Progenitor cell of endocrine pancreas (in vitro differentiated cells): ENCODE measurements at places on chromosomes 2 and 18. TPM values are rescaled to one million over a fixed set of nuclear protein-coding genes. Genes with fewer than 3 reads are reported as not detected.

DNA sequence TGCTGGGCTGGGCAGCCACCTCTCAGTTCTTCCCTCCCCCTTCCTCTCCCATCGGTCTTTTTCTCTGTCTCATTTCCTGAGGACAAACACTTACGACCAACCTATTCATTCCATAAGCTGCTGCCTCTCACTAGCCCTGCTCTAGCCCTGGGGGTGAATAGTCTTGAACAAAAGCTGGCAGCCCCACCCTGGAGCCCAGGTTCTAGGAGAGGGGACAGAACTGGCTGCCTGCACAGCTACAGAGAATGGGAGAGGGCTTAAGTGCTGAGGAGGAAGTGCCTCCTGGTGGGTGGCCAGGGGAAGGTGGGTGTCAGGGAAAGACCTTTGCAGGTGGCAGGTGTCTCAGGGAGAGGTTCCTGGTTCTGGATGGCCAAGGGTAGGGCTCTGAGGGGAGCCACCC is 22.8 kb downstream of the ANO7 start:
- no peaks in the 10 kb centered on the region for H3K36me3 ChIP-seq
- H3K27ac ChIP-seq: no peak overlapping the region
- peaks cover 25% of the 10 kb centered on the region for H3K27me3 ChIP-seq
- no peak overlapping the region for H3K4me3 ChIP-seq

MZT2B gene
- total RNA-seq: 190 and 207 TPM in 2 replicates

- no peak for DNase-seq
- H3K4me1 ChIP-seq: peaks cover 15% of the 10 kb centered on the region
- peak overlapping the region; percentile 39 for H3K27ac ChIP-seq
Measured at GRCh38 chr2:195533771-195534642, 123.0 kb upstream of the SLC39A10 start.

DNA sequence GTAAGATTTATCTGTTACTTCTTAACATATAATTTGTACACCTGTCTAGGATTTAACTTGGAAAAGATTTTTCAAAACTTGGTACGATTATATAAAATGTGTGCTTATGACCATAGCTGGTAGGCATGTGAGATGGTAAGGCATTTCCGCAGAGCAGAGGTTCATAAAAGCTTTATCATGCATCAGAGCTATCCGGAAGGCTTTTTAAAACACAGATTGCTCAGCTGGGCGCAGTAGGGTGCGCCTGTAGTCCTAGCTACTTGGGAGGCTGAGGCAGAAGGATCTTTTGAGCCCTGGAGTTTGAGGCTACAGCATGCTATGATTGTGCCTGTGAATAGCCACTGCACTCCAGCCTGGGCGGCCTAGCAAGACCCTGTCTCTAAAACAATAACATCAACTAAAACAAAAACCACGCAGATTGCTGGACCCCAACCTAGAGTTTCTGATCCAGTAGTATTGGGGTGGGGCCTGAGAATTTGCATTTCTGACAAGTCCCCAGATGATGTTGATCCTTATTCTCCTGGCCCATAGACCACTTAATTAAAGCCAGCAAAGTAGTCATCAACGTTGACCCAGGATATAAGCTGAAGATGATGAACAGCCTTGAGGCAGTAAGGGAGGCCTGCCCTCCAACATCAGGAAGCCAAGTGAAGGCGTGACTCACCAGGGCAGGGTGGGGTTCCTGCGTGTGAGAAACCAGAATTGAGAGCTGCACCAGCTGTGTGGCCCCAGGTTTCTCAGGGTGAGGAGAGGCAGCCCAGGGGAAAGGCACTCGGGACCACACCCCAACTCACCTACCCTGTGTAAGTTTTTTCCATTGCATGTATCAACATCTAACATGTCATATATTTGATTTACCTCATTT is 21.6 kb upstream of the SLC20A1 start:
- no peak overlapping the region for H3K27ac ChIP-seq
- H3K4me1 ChIP-seq: peaks cover 2% of the 10 kb centered on the region
- H3K27me3 ChIP-seq: peaks cover 18% of the 10 kb centered on the region
- DNase-seq: no peak
- no peaks in the 10 kb centered on the region for H3K36me3 ChIP-seq
- no peak overlapping the region for H3K4me3 ChIP-seq

RFX8 gene
- not detected in 2 replicates for total RNA-seq

ANKRD29 gene
- total RNA-seq: 0.36 and 0.41 TPM in 2 replicates

DNA sequence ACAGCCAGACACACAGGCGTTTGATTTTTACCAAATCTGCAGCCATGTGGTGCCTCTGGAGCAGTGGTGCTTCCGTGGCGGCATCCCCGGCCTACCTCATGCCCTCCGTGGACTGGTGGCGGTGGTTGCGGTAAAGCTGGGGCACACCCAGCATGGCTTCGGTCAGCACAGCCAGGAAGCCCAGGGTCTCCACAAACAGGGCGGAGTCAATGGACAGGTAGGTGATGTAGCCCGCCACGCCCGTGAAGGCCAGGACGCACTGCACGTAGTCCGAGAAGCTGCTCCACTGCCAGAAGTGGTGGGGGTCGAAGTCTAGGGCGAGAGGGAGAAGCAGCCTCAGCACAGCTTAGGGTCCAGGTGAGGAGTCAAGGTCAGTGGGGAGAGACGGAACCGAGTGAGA is 32.4 kb downstream of the SLC66A2 start:
- no peak overlapping the region for H3K27ac ChIP-seq
- H3K4me3 ChIP-seq: no peak overlapping the region
- H3K36me3 ChIP-seq: peaks cover 42% of the 10 kb centered on the region
- no peaks in the 10 kb centered on the region for H3K4me1 ChIP-seq
- no peaks in the 10 kb centered on the region for H3K27me3 ChIP-seq
- peak; percentile 6 for DNase-seq

FSHR gene
- total RNA-seq: 0.44 and 0.74 TPM in 2 replicates

SLC16A14 gene
- 2.4 and 3.6 TPM in 2 replicates for total RNA-seq

- no peak overlapping the region for H3K27ac ChIP-seq
- peaks cover 12% of the 10 kb centered on the region for H3K4me1 ChIP-seq
- DNase-seq: no peak
- H3K4me3 ChIP-seq: no peak overlapping the region
- H3K27me3 ChIP-seq: peaks cover 28% of the 10 kb centered on the region
Measured at GRCh38 chr2:109439390-109439786, 174.4 kb downstream of the SEPTIN10 start.

DNA sequence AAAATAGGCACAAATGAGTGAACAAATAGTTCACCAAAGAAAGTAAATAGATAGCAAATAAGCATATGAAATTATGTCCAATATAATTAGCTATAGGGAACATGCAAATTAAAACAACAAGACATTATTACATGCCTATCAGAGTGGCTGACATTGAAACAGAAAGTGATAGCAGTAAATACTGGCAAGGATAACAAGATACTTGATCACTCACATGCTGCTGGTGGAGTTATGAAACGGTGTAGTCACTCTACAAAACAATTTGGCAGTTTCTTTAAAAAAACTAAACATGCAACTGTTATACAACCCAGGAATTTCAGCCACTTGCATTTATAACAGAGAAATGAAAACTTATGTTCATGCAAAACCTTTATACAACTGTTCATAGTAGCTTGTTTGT is 439.2 kb upstream of the ACVR2A start:
- H3K27ac ChIP-seq: no peak overlapping the region
- no peak overlapping the region for H3K4me3 ChIP-seq
- no peaks in the 10 kb centered on the region for H3K36me3 ChIP-seq

- DNase-seq: no peak
- peaks cover 29% of the 10 kb centered on the region for H3K27me3 ChIP-seq
- peaks cover 12% of the 10 kb centered on the region for H3K36me3 ChIP-seq
- H3K4me1 ChIP-seq: peaks cover 6% of the 10 kb centered on the region
Measured at GRCh38 chr2:234873828-234874173, 78.0 kb upstream of the SH3BP4 start.

DNA sequence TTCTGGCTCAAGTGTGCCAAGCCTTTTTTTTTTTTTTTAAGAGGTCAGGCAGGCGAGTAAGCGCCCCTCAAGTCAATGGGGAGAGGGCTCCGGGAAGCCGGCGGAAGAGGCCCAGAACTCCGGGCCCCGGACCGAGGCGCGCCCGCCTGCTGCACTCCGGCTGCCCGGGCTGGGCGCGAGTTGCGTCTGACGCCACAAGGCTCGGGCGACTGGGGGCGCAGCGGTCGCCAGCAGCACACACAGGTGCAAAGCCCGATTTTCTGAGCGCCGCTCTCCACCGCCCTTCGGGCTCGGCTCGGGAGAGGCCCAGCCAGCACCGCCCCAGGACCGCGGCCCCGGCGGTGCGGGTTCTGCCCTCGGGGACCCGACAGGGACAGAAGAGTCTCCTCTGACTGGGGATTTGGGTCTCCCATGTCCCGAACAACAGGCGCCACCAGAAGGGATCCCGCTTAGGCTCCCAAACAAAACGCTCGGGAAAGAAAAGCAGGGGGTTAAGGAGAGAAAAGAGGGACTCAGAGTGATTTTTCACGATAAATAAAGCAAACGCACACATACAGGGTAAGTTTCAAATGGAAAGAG is 787 bp downstream of the ERBB4 start:
- no peaks in the 10 kb centered on the region for H3K36me3 ChIP-seq
- peak overlapping the region; percentile 86 for H3K27ac ChIP-seq
- H3K4me3 ChIP-seq: peak overlapping the region; percentile 94

ALK gene
- 0.11 TPM in 1 of 2 replicates, not detected in the other for total RNA-seq

DNA sequence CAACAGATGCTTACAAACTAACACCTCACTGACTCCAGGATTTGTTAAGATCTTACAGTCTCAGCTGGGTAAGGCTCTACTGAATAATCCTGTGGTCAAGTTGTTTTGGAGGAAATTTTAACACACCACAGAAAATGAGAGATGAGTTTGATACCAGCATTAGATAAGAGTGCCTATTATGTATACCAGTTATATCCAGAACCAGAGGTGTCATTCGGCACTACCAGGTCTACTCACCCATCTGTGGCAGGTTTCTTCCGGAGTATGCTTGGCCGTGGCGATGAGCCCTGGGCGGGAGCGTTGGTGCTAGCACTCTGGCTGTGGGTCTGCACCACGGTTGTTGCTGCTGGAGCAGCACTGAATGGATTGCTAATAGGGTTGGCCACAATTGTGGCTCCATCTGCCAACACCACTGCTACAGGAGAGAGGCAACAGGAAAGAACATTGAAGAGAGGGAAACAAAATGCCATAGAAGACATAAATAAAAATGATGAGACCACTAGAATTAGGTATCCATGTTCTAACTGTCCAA is 41.2 kb downstream of the SAP130 start:
- H3K4me3 ChIP-seq: no peak overlapping the region
- H3K27me3 ChIP-seq: no peaks in the 10 kb centered on the region
- peaks cover 27% of the 10 kb centered on the region for H3K36me3 ChIP-seq

DNA sequence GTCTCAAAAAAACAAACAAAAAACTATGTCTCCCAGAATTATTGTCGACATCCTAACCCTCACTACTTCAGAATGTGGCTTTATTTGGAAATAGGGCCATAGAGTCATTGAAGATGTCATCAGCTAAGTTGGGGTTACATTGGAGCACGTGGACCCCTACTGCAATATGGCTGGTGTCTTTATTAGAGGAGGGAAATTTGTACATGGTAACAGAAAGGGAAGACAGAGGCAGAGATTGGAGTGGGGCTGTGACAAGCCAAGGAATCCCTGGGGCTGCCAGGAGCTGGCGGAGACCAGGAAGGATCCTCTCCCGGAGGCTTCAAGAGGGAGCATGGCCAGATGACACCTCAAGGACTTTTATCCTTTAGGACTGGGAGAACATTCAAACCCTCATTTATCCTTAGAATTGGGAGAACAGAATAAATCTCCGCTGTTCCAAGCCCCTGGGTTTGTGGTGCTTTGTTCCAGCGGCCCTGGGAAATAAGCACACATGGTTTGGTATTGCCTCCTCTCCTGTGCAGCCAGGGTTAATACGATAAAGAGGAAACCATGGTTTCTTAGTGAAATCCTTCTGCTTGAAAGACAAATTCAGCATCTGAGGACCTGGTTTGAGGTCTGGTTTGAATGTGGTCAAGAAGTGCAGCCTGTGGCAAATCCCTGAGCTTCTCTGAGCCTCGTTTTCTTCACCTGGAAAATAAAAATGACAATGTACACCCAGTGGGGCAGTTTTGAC is 184.7 kb downstream of the MYCN start:
- no peak overlapping the region for H3K4me3 ChIP-seq
- no peaks in the 10 kb centered on the region for H3K36me3 ChIP-seq
- DNase-seq: no peak
- peaks cover 3% of the 10 kb centered on the region for H3K27me3 ChIP-seq
- peaks cover 4% of the 10 kb centered on the region for H3K4me1 ChIP-seq

TTR gene
- total RNA-seq: 150 and 157 TPM in 2 replicates

GRCh38 chr2:182359990-182360662 is 66.7 kb downstream of the PDE1A start:
- no peak overlapping the region for H3K4me3 ChIP-seq
- H3K27ac ChIP-seq: no peak overlapping the region
- H3K4me1 ChIP-seq: no peaks in the 10 kb centered on the region
- H3K36me3 ChIP-seq: no peaks in the 10 kb centered on the region
- H3K27me3 ChIP-seq: no peaks in the 10 kb centered on the region
- no peak for DNase-seq

DNA sequence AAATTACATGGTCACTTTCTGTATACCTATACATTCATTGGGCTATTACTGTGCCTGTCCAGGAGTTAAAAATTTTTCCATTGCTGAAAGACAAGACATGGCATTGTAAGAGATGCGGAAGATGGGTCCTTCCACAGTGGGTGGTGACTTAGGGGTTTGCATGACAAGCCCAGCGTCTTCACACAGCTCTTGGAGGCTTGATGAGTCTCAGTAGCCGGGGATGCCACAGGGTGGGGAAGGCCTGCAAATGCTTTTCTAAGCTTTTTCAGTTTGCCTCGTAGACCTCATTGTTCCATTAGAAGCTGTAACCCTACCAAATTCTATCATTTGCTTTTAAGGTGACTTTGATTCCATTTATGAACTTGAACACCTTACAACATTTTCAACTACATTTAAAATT is 18.1 kb upstream of the MAPRE3 start:
- DNase-seq: no peak
- no peak overlapping the region for H3K4me3 ChIP-seq
- no peak overlapping the region for H3K27ac ChIP-seq
- H3K27me3 ChIP-seq: peaks cover 26% of the 10 kb centered on the region
